Memory B cell (primary cell): ENCODE measurements at places on chromosomes 7 and 10.

GRCh38 chr7:143104759-143105158, 27.1 kb upstream of the PIP start:
- no peak for DNase-seq

DNA sequence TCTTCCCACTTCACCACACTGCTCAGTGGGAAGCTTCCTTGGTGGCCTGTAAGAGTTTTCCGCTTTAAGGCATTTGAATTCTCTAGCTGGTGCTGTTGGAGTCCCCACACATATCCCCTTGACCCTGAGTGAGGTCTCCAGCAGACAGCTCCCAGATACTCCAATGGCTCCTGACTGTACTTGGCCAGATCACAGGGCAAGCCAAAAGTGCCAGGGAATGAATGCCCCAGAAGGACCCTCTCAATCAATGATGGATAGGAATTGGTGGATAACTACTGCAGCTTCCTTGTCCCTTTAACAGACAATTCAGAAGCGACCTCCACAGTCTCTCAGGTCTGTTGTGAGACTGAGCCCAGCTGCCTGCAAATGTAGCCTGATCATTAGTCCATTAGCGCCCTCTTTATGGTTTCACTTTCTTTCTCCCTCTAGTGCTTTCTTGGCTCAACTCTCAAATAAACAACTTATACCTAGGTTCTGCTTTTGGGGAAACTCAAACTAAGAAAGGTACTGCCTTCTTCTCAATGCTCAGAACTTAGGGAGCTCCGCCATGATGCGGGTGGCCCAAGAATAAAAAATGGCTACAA, 283.0 kb downstream of the TCF7L2 start:
- DNase-seq: no peak

- DNase-seq: no peak
Measured at GRCh38 chr10:36597756-36598320, 527.6 kb upstream of the ANKRD30A start.

GRCh38 chr10:49632406-49633317, 18.8 kb downstream of the CHAT start:
- no peak for DNase-seq
